ENCODE measurements at places on chromosomes 7 and 10. TPM values are rescaled to one million over a fixed set of nuclear protein-coding genes. Genes with fewer than 3 reads are reported as not detected.

GRCh38 chr7:94160719-94161435, 156.7 kb upstream of the BET1 start:
- no peak for DNase-seq

DNA sequence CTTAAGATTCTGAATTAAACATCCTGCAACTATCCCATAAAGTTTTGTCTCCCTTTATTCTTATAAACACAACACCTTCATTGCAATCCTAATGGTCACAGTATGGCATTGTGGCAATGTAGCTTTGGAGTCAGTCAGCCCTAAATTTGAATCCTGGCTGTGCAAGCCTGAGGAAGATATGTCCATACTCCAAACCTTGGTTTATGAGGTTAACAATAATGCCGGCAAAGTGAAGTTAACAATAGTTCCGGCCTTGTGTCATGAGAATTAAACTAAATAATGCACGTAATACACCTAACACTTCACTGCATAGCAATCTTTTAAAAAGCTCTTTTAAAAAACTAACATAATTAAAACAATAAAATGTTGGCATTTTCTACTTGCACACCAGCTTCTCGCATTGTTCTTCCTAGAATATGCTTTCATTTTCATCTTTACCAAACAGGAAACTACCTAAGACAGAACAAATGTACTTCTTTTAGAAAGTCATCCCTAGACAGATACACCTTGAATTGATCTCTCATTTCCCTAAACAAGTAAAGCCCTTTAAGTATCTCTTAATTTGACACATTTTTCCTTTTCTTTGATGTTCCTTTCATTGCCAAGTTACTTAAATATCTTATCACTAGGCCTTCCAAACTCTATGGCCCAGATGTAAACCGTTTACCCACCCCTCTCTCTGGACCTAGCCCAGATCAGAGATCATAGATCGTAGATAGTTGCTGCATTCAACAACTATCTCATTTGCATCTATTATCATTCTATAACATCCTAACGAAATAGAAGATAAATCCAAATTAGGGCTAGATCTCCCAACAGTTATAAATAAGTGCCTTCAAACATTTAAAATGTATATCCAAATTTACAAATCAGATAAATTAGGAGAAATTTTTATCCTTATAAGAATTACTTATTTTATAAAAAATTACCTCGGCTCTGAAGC, 66.7 kb downstream of the CREB3L2 start:
- DNase-seq = no peak

BICC1 gene
- total RNA-seq = 15.2 TPM

DNA sequence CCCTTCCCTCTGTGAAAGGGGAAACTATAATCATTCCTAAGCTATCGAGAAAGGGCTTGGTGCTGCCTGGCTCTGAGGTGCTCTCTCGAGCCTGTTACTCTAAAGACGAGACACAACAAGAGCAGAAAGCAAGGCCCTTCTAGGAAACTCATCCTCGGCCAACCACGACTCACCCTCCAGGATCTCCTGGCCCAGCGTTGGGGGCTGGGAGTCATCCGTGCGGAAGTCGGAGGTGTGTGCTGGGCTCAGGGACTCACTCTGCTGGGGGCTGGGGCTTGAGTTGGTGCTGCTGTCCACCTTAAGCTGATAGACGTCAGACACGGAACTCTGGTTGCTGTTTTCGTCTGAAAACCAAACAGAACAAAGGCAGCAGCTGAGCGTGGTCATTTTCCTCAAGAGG, 17.6 kb upstream of the BAZ1B start:
- no peak for DNase-seq

ZCCHC24 gene
- 17.8 TPM for total RNA-seq

- no peak for DNase-seq
These were observed 163.1 kb downstream of the AUTS2 start for GRCh38 chr7:69761290-69761922.

Measured in MG63 (cell line).